ENCODE measurements at places on chromosomes 11 and 22.

- DNase-seq = no peak
Observed at GRCh38 chr11:67045314-67045713, 11.3 kb upstream of the RHOD start.

- DNase-seq = no peak
Observed at GRCh38 chr11:108388576-108388975, 78.8 kb downstream of the C11orf65 start.

DNA sequence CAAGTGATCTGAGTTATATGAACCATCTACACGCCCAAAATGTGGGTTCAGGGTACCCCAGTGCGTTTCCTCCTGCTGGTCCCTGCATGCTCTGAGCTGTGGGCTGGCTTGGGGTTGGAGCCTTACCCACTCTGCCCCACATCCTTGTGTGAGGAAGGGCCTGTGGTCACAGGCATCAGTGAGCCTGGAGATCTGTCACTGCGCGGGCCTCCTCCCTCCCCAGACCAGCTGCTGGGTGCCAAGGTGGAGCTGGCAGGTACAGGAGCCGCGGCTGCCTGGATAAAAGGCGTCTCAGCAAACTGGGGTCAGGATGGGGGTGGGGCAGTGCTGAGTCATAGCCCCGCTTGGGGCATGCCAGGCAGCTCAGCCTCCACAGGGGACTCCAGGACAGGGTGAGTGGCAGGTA, 17.9 kb downstream of the GNAZ start:
- no peak for DNase-seq

GRCh38 chr22:50701428-50702154, 29.0 kb downstream of the SHANK3 start:
- no peak for DNase-seq

GRCh38 chr22:27723158-27723557, 78.4 kb downstream of the MN1 start:
- no peak for DNase-seq

GRCh38 chr11:67281552-67282150, 7.5 kb upstream of the ANKRD13D start:
- DNase-seq = no peak

- no peak for DNase-seq
Observed at GRCh38 chr22:32862083-32862482, 60.6 kb downstream of the TIMP3 start.

DNA sequence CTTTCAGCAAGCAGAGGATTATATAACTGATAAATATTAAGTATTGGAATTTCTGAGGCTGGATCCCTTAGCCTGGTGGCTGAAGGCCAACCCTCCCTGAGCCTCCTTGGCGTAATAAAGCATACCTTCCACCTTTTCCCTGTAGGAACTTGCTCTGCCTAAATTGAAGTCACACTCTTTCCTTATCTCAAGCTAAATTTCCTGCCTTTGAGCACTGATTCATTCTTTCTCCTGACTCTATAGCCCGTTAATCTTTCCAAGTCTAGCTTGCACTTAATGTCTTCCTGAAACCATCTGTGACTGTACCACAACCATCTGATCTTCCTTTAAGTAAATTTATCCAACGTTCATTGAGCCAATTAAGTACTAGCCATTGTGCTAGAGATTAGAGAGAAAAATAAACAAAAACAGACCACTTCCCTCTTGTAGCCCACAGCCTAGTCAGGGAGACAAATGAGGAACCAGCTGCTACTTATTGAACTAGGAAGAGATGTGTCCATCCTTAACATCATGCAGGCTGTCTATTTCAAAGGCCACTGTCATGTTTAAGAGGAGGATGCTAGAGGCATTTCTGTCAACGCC, 62.9 kb downstream of the GRK3 start:
- DNase-seq = no peak

Data from stimulated activated CD8-positive, alpha-beta memory T cell treated with anti-CD3 and anti-CD28 coated beads, Interleukin-12 subunit alpha, Interleukin-12 subunit beta, amount 100 ng/mL, for 4 hours (primary cell).